ENCODE measurements at places on chromosomes 2 and 18.

DNA sequence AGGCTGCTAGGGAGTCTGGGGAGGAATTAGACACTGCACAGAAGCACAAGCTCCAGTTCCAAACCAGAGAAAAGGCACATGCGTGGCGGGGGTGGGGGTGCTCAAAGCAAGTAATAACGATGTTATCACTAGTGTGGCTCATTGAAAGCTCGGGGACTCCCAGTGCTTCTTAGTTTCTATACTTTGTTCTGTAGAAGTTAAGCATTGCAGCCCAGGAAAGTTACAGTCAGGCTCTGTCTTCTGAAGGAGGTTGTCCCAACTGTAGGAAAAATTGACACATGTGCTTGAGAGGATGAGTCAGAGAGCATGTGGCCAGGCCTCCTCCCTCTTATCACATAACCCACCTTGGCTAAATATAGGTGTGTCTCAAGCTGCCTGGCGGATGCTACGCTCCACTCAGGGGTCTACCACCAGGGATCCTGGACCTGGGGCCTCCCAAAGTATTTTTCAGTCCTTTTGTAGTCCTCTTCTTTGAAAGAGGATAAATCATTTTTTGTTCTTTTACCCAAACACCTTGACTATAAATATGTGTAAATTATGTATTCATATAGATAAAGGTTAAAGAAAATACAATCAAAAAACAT lies 3.8 kb downstream of the GALNT5 start:
- no peak for DNase-seq

- DNase-seq: no peak
Observed at GRCh38 chr18:44195394-44196140, 485.1 kb upstream of the SETBP1 start.

DNA sequence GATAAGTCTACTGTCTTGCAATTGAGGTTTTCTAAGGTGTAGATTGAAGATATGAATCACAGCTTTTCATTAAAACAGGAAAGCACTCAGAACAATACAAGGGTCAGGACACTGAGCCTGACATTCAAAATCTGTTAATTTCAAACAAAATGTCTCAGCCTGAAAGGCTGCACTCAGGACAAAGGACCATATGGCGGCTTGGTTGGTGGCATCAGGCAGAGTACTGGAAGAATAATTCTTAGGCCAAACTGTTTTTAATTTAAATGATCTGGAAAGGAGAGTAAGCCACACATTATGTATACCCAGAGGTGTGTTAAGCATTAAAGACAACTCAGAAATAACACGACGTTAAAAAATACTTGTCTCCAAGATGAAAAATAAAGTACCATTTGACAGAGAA lies 85.9 kb downstream of the SKA1 start:
- no peak for DNase-seq

DNA sequence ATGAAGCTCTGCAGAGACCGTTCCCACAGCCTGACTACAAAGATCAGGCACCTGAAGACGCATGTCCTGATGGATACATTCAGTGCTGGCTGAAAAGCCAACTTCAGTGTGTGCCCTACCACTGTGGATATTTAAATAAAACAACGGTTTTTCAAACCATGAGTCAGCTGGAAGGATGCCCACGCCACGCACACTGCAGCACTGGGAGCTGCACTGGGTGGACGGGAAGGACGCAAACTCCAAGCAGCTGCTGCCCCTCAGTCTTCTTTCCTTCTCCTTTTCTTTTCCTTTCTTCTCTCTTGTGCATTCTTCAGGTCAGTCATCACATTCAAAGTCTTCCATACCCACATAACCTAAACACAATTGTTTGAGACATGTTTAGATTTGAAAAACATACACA lies 7.9 kb downstream of the TMEM18 start:
- DNase-seq: no peak

- no peak for DNase-seq
Observed at GRCh38 chr2:84716564-84716963, 164.3 kb downstream of the TRABD2A start.

- DNase-seq: no peak
Observed at GRCh38 chr2:238518172-238518820, 91.6 kb downstream of the ASB1 start.

GRCh38 chr2:74843899-74844298 lies 10.0 kb downstream of the HK2 start:
- peak; percentile 47 for DNase-seq

- DNase-seq: no peak
Observed at GRCh38 chr2:159094173-159094737, 125.8 kb downstream of the TANC1 start.

GRCh38 chr2:191358325-191359025 lies 113.3 kb downstream of the MYO1B start:
- no peak for DNase-seq

- no peak for DNase-seq
Observed at GRCh38 chr2:57809230-57809629, 237.4 kb upstream of the VRK2 start.

DNA sequence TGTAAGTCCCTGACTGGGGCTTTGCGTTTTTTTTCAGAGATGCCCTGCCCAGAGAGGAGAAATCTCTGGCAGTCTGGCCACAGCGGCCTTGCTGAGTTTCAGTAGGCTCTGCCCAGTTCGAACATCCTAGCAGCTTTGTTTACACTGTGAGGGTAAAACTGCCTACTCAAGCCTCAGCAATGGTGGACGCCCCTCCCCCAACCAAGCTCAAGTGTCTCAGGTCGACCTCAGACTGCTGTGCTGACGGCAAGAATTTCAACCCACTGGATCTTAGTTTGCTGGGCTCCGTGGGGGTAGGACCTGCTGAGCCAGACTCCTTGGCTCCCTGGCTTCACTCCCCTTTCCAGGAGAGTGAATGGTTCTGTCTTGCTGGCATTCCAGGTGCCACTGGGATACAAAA lies 31.7 kb downstream of the L3MBTL4 start:
- no peak for DNase-seq

- DNase-seq: no peak
Observed at GRCh38 chr2:158546412-158547144, 89.8 kb downstream of the PKP4 start.

GRCh38 chr2:69601179-69601612 lies 42.3 kb downstream of the AAK1 start:
- DNase-seq: no peak

GRCh38 chr2:204881655-204882054 lies 336.4 kb downstream of the PARD3B start:
- peak; percentile 11 for DNase-seq

DNA sequence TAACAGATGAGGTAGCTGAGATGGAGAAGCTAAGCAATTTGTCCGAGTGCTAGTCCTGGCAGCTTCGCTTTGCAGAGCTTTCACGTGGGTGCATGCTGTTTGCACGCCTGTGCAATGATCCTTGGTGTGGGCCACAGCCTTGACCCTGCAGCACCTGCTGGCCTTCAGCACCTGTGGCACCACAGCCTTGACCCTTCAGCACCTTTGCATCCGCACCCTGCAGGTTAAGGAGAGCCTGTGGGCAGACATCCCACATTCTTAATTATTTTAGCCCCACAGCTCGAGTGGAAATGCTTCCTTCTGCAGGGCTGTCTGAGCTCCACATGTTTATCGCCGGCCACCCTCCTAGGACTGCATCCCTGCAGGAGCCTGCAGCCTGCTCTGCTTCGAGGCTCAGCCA lies 19.3 kb downstream of the NCK2 start:
- no peak for DNase-seq

- no peak for DNase-seq
Observed at GRCh38 chr18:39761273-39761672, 2193.8 kb upstream of the PIK3C3 start.

GRCh38 chr2:44515416-44515815 lies 153.7 kb downstream of the CAMKMT start:
- DNase-seq: no peak

- DNase-seq: no peak
Observed at GRCh38 chr2:98376996-98377395, 30.7 kb downstream of the CNGA3 start.

GRCh38 chr2:14433946-14434495 lies 198.5 kb upstream of the LRATD1 start:
- no peak for DNase-seq

GRCh38 chr18:6782861-6783260 lies 53.3 kb downstream of the ARHGAP28 start:
- DNase-seq: no peak

DNA sequence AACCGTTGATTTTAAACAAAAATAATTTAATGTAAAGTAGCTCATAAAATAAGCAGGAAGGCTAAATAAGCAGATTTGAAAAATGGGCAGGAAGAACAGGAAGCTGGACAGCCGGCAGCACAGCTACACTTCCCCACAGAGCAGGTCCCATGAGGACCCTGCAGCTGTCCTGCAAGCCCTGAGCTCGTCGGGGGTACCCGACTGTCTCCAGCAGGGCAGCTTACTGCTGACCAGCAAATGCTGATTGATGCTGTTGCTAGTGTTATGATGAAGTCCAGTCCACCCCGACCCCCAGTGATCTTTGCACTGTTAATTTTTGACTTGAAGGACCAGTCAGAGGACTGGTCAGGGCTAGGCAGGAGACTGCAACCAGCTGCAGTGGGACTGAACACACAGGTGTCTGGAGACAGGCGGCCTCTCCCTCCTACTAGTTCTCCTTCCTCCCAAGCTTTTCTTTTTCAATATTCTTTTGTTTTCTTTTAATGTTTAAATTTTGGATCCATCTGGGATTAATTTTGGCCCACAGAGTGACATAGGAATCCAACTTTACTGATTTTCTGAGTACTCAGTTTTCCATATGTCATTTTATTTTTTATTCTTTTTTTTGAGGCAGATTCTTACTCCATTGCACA lies 27.7 kb downstream of the POLE4 start:
- DNase-seq: no peak

DNA sequence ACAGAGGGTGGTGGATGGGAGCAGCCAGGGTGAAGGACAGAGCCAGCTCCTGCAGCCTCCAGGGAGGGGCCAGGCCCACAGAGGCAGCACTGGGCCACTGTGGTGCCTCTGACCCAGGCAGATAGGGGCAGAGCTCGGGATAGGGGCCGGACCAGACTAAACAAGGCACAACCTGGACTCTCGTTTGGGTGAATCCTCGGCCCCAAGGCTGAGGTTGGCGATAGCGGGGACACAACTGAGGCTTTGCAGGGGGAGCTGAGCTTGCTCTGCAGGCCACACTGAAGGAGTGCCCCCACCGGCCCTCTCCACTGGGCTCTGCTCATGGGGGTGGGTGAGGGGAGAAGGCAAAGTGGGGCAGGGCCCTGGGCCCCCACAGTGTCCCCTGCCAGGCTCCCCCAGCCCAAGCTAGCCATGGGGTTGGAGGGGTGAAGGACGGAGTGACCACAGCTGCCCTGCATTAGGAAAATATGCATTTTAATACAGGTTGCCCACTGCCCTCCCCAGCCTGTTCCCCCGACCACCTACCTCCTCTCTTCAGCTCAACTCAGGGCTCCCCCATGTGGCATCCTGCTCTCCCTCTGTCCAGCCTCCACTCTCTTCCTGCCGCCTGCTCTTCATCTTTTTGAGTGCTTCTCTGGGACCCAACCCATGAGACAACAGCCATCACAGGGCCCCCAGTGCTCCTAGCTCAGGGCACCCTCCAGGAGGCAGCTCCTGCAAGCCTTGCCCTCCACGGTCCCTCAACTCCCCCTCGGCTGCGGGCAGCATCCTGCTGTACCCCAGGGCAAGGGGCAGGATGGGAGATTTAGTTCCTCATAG lies 152.8 kb downstream of the INHBB start:
- DNase-seq: no peak

Measured in CD4-positive, alpha-beta T cell treated with Interleukin-12 subunit alpha and Interleukin-12 subunit beta, for 1 hour (primary cell).